ENCODE measurements at places on chromosomes 4 and X.

GRCh38 chr4:8849266-8850073, 22.2 kb downstream of the HMX1 start:
- DNase-seq, result no peak

- DNase-seq, result peak; percentile 10
Observed at GRCh38 chrX:19593690-19594089, 78.4 kb upstream of the MAP3K15 start.

- no peak for DNase-seq
Observed at GRCh38 chrX:39491548-39492297, 606.0 kb downstream of the BCOR start.

DNA sequence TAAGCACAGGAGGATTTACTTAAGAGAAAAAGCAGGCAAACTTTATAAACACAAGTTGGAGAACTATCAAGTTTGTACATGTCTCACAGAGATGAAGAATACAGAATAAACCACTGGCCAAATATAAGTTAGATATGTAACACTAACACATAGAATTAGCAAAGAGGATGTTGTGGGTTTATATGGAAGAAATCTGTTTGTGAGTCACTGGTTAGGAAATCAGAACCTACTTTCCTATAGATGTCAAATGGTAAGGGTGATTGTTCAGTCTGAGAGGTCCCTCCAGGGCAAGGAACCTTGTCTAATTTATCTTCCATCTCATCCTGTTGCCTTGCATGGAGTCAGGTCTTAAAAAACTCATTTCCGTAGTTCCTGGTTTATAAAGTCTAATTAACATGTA, 14.8 kb upstream of the ART3 start:
- DNase-seq, result no peak

- peak; percentile 4 for DNase-seq
Observed at GRCh38 chrX:77014377-77015372, 432.5 kb upstream of the FGF16 start.

GRCh38 chr4:18394656-18395055, 373.1 kb upstream of the LCORL start:
- DNase-seq, result no peak

Data from cerebellar cortex (tissue), 1 donor.